Endothelial cell (in vitro differentiated cells): ENCODE measurements at places on chromosomes 6 and 20.

GRCh38 chr6:5832668-5833067 lies 174.1 kb downstream of the NRN1 start:
- no peak for DNase-seq

DNA sequence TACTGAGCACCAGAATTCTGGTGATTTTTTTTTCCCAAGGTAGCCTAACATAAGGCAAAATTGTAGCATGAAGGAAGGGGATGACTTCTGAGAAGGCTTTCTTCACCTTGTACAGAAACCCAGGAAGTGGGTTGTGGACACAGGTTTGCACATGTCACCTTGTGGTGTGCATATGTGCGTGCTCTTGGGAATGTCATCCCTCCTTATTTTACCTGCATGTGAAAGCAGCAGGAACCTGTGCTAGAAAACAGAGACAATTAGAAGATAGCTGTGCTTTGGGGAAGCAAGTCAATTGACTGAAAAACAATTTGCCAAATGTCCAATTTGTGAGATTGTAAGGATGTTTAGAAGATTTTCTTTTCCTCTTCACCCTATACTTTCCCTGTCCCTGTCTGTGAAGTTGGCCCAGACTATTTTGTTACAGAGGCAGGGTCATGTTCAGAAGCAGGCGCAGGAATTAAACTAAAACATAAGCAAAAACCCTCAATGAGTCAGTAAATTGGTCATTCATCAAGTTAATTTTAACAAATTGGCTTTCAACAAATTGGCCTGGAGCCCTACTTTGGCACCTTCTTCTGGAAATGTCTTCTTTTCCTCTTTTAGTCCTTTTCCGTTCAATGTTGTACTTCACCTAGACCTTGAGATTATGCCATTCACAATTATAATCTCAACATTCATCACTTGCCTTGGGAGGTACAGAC lies 261.2 kb downstream of the ADGB start:
- DNase-seq: no peak

GRCh38 chr6:30500421-30501355 lies 11.4 kb downstream of the HLA-E start:
- no peak for DNase-seq

DNA sequence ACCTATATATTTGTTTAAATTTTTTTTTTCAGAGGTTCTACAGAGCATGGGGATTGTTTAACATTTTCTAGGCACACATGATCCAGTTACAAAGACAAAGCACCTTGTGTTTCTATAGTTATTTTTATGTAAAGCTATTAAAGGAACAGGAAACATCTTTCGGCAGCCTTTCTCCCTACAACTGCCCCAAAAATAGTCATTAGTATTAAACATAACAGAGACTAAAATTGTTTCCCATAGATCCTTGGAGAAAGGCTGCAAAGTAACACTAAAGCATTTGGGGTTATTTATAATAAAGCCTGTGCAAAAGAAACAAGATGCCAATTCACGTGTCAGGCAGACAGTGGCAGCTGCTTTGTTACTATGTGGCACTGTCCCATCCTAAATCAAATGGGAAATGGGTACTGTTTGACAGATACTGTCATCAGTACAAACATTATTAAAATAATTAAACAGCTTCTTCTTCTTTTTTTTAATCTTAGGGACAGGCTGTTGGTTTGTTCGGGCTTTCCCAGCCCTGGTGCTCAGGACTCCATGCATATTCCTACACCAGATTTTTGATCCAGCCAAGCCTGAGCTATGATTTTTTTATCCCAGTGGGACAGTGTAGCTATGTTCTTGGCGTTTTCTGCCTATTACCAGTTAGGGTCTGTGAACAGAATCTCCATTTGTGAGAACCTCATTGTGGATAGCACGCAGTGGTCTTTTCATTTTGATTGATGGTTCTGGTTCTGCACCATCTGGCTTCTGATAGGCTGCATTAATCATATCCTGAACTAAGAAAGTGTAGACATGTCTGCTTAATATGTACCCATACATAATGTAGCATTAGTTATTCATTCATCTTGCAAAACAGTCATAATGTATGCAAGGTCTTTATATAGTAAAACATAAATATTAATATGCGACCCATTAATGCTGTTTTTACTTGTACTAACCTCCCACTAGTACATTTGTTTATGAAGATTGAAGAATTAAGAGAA lies 460.4 kb upstream of the SOX4 start:
- DNase-seq: no peak

- DNase-seq: no peak
Observed at GRCh38 chr6:121382467-121383121, 48.3 kb upstream of the TBC1D32 start.

- DNase-seq: no peak
Observed at GRCh38 chr6:146803601-146804000, 204.8 kb downstream of the ADGB start.

DNA sequence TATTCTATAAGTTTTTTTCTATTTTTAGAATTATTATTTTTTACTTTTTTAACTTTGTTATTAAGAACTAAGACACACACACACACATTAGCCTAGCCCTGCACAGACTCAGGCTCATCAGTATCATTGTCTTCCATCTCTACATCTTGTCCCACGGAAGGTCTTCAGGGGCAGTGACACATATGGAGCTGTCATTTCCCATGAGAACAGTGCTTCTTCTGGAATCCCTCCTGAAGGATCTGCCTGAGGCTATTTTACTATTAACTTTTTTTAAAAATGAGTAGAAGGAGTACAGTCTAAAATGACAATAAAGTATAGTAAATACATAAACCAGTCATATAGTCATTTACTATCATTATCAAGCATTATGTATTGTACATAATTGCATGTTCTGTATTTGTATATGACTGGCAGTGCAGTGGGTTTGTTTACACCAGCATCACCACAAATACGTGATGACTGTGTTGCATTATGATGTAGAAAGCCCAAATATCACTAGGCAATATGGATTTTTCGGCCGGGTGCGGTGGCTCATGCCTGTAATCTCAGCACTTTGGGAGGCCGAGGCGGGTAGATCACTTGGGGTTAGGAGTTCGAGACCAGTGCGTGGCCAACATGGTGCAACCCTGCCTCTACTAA lies 57.9 kb downstream of the HIVEP1 start:
- DNase-seq: no peak

DNA sequence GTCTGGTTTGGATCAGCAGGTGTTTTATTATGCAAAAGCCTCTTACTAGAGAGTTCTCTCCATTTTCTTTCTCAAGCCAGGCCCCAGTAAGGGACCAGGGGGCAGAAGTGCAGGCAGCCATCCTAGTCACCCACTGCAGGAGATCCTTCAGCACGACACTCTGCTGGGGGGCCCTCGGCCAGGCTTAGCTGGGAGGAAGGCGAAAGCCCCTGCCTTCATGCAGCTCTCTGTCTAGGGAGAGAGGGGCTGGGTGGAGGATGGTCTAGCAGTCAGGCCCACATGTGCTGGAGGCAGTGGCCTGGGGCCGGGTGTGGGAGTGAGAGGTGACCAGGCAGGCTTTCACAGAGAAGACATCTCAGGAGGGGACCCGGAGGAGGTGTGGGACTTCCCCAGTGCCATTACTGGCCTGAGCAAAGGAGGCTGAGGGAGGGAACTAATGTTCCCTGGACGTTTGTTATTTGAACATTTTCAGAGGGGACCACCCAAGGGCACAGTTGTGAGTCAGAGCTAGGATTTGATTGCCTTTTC lies 33.5 kb upstream of the VSTM2L start:
- DNase-seq: no peak

GRCh38 chr6:159044899-159045727 lies at the start of gene TAGAP:
TSS of gene TAGAP (minus strand) at chr6:159044991. CDS start at chr6:159044146, 845 bp downstream.
- no peak for DNase-seq

- DNase-seq: no peak
Observed at GRCh38 chr6:11969092-11969491, 43.0 kb upstream of the HIVEP1 start.

GRCh38 chr6:121800047-121800446 lies 364.6 kb downstream of the GJA1 start:
- DNase-seq: no peak

- DNase-seq: no peak
Observed at GRCh38 chr20:49676581-49677291, 36.9 kb downstream of the B4GALT5 start.
